ENCODE measurements at places on chromosomes 2 and 18.

DNA sequence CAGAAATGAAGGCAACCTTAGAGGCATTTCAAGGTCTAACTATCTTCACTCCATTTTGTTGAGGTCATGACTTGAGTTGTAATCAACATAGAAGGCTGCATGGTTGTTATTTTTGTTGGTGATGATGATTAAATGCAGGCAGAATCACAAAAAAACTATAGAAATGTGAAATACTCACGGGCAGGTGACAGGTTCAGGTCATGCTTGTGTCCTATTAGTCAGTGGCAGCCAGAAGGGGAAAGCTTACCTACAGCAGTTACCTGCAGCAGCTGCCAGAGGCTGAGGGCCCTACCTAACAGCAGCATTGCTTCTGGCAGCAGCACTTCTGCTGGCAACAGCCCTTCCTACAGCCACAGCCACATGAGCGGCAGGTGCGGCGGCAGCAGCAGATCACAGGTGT lies 394 bp downstream of the SCYGR3 start:
- no peak for DNase-seq

DNA sequence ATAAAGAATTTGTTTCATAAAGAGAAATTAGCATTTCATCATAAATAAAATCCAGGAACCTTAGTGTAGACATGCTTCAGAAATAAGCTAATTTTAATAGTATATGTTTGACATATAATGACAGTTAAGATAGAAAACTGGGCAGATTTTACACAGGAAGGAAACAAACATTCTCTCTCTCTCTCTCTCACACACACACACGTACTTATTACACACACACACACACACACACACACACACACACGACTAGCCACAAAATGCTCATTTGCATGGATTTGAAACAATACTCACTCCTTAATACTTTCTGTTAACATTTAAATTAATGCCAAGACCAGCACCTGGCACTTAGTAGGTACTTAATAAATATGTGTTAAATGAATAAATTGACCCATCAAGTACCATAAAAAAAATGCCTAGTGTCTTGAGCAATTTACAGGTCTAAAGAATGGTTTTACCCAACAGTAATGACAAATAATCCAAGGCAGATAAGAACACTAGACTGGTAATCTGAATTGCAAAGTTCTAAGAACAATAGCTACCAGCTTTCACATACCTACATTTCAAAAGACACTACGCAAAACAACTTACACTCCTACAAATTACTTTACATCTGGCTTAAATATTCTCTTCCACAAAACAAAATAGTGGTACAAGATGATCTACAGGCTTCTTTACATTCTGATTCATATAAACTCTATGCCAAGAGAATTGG lies 2.9 kb upstream of the GALNT3 start:
- no peak for DNase-seq

DNA sequence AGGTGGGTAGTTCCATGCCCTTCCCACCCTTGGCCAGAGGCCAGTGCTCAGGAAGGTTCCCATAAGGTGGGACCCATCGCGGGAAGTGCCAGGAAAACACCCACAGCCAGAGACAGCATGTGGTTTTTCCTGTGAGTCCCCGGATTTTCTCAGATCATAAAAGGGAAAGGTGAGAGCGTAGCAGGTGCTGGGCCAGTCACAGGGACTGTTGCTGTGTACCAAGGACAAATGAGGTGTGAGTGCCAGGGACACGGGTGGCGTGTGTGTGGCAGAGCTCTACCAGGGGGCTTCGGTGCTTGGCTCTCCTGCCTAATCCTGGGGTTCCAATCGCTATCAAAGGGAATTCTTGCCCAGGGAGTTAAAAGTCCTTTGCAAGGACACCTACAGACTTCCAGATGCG lies 159.6 kb upstream of the SMAD2 start:
- no peak for DNase-seq

DNA sequence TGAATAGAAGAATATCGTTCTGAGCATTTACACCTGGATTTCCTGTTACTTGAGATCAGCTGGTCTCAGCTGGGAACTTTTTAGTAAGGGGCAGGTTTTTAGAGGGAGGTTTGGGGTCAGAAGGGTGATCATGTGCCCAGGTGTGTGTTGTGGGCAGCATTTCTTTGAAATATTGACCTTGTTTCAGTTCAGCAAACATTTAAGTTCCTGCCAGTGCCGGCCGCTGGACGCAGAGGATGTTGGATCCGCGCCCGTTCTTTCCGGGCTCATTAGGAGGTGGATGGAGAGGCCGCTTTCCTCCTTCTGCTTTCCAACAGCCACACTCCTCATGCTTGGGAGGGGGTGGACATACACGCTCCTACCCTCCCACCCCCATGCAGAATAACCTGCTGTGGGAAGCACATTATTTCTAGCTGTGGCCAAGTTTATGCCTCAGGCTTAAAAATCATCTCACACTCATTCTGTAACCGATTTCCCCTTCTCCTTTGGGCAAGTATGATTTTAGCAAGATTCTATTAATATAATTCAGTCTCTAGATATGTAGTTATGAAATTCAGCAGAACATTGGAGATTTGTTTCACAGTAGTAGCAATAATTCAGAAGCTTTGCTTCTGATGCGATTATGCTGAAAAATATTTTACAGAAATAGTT lies 131.4 kb downstream of the ZNF236 start:
- no peak for DNase-seq

- DNase-seq = no peak
Measured at GRCh38 chr2:10254373-10255188, 48.1 kb upstream of the HPCAL1 start.

All from naive B cell (primary cell).